ENCODE measurements at places on chromosomes 4 and X.

GRCh38 chrX:13377550-13377934 is 57.7 kb upstream of the ATXN3L start:
- no peak for DNase-seq

DNA sequence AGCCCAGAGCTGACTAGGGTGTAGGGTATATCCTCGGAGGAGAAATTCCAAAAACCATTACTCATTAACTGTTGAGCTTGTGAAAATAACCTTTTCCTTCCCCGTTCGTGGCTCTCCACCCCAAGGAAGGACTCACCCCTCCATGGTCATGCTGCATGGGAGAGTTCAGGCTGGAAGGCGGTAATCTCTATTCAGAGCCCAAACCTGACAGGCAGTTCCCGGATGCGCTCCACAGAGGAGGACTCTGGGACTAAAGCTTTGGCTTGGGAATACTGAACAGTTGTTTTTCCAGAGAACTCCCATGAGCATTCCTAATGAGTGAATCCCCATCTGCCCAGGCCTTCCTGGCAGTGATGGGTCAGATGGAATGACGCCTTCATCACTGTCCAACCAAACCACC is 125.4 kb downstream of the BCOR start:
- no peak for DNase-seq

- no peak for DNase-seq
Observed at GRCh38 chr4:121510341-121510874, 129.6 kb upstream of the QRFPR start.

- no peak for DNase-seq
Observed at GRCh38 chr4:101349801-101350064, 2.4 kb upstream of the PPP3CA start.

GRCh38 chr4:170017252-170017651 is 8.9 kb downstream of the MFAP3L start:
- no peak for DNase-seq

GRCh38 chr4:98664959-98665358 is 6.5 kb upstream of the TSPAN5 start:
- DNase-seq, result no peak

- no peak for DNase-seq
Observed at GRCh38 chrX:103794119-103794518, 17.5 kb downstream of the PLP1 start.

DNA sequence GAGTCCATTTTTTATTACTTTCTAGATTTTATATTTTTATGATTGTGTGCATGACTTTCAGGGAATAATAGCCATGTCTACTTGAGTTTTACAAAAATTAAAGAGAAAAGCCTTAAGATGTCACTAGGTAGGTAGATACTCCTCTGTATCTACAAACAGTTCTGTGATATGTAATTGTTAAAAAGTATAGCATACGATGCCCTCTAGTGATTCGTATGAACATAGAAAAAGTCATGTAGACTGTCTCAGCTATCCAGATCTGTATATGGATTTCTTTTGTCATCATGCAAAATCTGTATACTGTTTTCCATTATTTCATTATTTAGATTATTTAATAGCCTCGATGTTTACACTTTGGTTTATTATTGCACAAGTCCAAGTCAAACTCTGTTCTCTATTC is 856.6 kb downstream of the CENPC start:
- DNase-seq, result no peak

DNA sequence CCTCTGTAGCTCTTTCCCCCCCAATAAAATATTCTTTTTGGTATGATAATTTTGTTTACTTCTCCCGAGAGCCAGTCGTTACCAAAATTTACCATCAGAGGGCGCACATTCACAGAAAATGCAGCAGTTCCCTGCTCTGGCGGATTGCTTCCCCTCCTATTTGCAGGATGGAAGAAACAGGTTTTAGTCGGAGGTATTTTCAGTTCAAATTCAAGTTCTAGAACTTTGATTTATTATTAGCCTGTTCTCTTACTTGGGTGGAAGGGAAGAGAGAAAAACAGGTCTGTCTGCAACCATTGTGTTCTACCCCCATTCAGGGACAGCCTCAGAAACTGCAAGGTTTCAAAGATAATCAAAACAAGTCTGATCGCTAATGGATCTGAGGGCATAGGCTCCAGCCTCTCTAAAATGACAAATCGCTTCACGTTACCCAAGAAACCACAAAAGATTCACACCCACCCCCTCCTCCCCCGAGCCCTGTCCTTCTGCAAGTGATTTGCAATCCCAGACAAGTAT is 263.8 kb upstream of the RPS6KA3 start:
- peak; percentile 55 for DNase-seq

DNA sequence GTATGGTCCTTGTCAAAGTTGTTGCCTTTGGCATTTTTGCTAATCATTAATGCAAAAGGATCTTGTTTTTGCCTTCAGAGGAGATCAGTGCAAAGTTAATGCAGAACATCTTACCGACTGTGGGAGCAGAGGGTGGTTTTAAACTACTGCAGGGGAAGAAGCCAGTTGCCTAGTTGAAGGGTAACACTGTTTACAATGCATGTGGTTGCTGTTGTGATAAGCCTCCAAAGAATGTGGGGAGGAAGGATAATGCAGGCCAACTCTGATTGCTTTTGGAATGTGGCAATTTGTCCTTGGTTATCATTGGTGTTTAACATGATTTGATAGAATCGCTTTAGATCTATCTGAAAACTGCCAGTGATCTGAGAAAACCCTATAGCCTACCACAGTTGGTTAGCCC is 204.3 kb upstream of the TLL1 start:
- DNase-seq, result no peak

DNA sequence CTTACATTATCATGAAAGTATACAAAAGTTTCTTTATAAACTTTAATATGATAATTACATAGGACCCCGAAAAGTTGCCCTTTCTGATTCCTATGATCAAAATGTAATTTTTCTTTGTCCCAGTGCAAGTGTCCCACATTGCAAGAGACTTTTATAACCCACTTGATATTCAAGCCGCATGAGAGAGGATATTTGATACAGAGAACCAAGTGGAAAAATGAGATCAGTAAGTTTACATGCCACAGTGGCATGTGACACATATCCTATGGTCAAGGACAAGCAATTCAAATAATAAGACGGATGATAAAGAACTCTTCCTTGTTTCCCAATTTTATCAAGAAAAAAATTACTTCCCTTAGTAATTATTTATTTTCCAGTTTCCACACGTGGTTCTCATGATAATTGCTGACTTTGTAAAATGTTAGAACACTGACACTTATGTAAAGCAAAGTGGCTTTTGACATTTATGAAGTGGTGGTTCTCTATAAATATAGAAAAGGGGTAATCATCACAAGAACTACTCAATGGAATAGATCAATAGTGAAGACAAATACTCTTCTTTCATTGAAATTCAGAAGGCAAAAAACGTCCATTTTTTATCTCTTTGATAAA is 273.7 kb upstream of the NOCT start:
- DNase-seq, result no peak

GRCh38 chr4:53602390-53602789 is 11.1 kb upstream of the LNX1 start:
- no peak for DNase-seq

Measured in CD4-positive, alpha-beta T cell treated with Interleukin-4 for 4 hours (primary cell).